ENCODE measurements at places on chromosomes 4 and X.

DNA sequence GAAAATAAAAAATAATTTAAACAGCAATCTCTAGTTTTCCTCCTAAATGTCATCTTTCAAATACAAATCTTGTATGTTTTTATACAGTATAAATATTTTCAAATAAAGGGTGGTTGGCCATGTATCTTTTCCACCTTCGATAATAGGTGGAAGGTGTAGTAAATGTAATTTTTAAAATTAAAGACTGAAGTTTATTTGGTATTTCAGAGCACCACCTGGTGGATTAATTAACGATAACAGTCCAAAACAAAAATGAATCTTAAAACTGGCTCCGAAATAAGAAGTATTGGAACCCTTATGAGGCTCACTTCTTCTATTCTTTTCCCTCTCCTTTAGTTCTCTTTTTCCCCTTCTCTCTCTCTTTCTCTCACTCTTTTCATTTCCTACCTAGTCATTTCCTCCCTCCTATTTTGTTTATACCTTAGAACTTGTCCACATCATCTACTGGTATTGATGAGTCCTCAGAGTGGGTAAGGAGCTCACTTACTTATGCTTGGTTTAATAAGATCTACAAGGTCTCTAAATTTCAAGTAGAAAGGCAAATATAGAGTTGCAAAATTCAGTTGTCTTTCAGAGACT, 82.9 kb upstream of the EXOC1L start:
- no peak for DNase-seq

DNA sequence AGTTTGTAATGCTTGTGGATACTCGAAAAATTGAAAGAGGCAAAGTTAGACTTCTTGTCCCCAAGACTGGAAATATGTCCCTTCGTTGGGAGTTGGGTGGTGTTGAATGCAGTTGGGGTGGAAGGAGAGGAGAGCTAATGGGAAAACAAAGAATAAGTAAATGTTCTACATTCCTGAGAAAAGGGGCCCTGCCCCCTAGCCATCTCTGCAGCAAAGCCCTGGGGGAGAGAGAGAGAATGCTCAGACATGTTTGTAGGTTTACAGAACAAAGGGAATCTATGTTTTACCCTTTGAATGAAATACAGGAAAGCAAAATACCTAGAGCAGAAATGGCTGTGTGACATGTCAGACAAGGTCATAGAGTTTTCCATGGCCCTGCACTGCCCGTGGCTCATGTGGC, 88.1 kb downstream of the RASL11B start:
- DNase-seq = no peak

DNA sequence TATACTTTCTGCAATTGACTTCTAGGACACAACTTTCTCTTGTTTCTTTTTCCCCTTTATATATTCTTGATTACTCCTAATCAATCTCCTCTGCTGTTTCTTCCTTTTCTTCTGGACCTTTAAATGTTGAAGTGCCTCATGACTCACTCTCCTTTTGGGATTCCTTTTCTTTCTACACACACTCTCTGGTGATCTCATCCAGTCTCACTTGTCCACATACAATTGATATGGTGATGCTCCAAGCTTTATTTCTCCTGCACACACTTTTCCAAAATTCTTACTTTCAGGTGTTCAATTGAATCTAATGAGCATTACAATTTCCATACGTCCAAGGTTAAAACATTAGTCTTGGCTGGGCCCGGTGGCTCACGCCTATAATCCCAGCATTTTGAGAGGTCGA, 794.8 kb upstream of the EPHA5 start:
- no peak for DNase-seq

- DNase-seq = no peak
These were observed 50.8 kb downstream of the SLC2A9 start for GRCh38 chr4:9970399-9971011.

DNA sequence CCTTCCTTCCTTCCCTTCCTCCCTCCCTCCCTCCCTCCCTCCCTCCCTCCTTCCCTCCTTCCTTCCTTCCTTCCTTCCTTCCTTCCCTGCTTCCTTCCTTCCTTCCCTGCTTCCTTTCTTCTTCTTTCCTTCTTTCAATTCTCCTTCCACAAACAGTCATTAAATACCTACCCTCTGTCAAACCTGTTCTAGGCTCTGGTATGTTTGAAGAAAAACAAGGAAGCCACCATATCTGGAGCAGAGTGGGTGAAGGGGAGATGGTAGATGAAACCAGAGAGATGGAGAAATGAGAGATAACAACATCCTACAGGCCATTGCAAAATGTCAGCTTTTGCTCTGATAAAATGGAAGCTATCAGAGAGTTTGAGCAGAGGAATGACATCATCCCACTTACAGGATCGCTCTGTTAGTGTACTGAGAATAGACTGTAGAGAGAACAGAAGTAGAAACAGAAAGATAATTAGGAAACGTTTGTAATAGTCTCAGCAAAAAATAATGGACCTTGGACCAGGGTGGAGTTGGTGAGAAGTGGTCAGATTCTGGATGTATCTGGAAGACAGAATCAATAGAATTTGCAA, 334.0 kb downstream of the STIM2 start:
- no peak for DNase-seq

DNA sequence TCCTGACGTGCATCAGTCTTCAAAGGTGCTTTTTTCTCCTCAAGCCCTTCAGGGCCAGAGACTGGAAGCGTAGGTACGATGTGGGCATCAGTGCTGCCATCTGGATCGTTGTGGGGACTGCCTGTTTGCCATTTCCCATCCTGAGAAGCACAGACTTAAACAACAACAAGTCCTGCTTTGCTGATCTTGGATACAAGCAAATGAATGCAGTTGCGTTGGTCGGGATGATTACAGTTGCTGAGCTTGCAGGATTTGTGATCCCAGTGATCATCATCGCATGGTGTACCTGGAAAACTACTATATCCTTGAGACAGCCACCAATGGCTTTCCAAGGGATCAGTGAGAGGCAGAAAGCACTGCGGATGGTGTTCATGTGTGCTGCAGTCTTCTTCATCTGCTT, 15.7 kb downstream of the P2RY10 start:
- no peak for DNase-seq

- DNase-seq = peak; percentile 90
These were observed 28.6 kb downstream of the HADH start for GRCh38 chr4:108018040-108018883.

- DNase-seq = no peak
These were observed 503.3 kb downstream of the RPA4 start for GRCh38 chrX:97387004-97387403.

- no peak for DNase-seq
These were observed 89.4 kb upstream of the PPP2R3B start for GRCh38 chrX:475926-476723.

DNA sequence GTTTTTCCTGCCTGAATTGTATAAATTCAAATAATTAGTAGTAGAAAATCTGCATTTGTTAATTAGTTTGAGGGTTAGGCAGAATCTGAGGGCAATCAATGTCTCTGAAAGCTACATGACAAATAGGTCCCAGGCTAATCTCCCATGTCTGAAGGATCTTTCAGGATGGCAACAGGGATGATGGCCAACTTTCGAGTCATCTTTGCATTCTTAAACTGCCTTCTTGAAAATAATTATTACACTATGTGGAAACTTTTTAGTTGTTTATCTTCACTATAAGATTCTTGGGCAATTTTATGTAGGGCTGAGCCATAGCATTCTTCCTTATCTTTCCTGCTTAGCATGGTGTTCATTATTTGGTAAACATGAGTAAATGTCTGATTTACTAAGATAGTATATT, 490.3 kb upstream of the EPHA5 start:
- DNase-seq = no peak

- peak; percentile 83 for DNase-seq
These were observed 45.2 kb downstream of the TRIM2 start for GRCh38 chr4:153249199-153250041.

GRCh38 chrX:2697306-2697705, 6.2 kb downstream of the CD99 start:
- DNase-seq = no peak

DNA sequence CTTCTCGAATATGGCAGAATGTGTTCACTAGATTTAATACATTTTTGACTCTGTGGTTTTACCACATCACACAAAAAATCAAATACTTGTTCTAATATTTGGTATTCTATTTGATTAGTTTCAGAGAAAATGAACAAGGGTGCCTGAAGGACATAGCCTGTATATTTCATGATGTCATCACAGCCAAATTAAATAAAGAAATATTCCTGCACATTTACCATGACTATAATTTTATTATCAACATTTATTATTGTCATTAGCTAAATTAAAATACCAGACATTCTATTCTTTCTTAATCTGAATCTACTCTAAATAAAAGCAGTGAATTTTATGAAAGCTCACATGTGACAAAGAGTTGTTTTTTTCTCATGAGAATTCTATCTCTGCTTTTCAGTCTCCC, 980.5 kb downstream of the PCDH18 start:
- DNase-seq = no peak
